T-helper 2 cell treated with Interferon-gamma antibody and Interleukin-4, amounts not matched to agents 5 μg/mL and 100 μg/mL, for 36 hours (primary cell): ENCODE measurements at places on chromosomes 2 and 18.

GRCh38 chr2:158681816-158682215, 113.3 kb upstream of the DAPL1 start:
- no peak overlapping the region for H3K27ac ChIP-seq
- H3K27me3 ChIP-seq, result no peaks in the 10 kb centered on the region
- H3K4me3 ChIP-seq, result no peak overlapping the region
- DNase-seq, result no peak
- no peaks in the 10 kb centered on the region for H3K4me1 ChIP-seq
- peaks cover 2% of the 10 kb centered on the region for H3K36me3 ChIP-seq

DNA sequence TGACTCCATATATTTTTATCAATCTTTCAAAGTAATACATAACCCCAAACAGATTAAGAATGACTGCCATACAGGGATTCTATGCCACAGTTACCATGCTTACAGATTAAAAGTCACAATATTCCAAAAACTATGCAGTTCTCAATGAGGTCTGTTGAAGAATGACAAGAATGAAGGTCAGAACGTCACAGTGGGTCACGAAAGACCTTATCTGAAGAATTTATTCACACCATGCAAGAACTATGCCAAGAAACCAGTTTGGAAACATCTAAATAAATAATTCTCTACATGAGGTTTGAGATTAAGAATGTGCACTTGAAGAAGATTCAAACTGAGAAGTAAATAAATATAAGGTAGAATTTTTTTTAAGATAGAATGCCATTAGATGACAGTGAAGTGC, 253.3 kb downstream of the EXOC6B start:
- no peaks in the 10 kb centered on the region for H3K4me1 ChIP-seq
- no peak for DNase-seq
- H3K4me3 ChIP-seq, result no peak overlapping the region
- no peak overlapping the region for H3K27ac ChIP-seq
- no peaks in the 10 kb centered on the region for H3K27me3 ChIP-seq
- no peaks in the 10 kb centered on the region for H3K36me3 ChIP-seq

- H3K36me3 ChIP-seq, result no peaks in the 10 kb centered on the region
- peaks cover 22% of the 10 kb centered on the region for H3K27me3 ChIP-seq
- H3K27ac ChIP-seq, result no peak overlapping the region
- DNase-seq, result no peak
- H3K4me3 ChIP-seq, result no peak overlapping the region
Measured at GRCh38 chr2:74436848-74437695, 4.7 kb downstream of the RTKN start.

GRCh38 chr2:234680688-234681619, 184.1 kb upstream of the ARL4C start:
- H3K36me3 ChIP-seq, result no peaks in the 10 kb centered on the region
- no peak overlapping the region for H3K4me3 ChIP-seq
- DNase-seq, result no peak
- no peak overlapping the region for H3K27ac ChIP-seq
- H3K27me3 ChIP-seq, result peaks cover 5% of the 10 kb centered on the region
- H3K4me1 ChIP-seq, result no peaks in the 10 kb centered on the region

GRCh38 chr2:121019756-121020155, 265.2 kb downstream of the TFCP2L1 start:
- no peak overlapping the region for H3K4me3 ChIP-seq
- no peak overlapping the region for H3K27ac ChIP-seq

DNA sequence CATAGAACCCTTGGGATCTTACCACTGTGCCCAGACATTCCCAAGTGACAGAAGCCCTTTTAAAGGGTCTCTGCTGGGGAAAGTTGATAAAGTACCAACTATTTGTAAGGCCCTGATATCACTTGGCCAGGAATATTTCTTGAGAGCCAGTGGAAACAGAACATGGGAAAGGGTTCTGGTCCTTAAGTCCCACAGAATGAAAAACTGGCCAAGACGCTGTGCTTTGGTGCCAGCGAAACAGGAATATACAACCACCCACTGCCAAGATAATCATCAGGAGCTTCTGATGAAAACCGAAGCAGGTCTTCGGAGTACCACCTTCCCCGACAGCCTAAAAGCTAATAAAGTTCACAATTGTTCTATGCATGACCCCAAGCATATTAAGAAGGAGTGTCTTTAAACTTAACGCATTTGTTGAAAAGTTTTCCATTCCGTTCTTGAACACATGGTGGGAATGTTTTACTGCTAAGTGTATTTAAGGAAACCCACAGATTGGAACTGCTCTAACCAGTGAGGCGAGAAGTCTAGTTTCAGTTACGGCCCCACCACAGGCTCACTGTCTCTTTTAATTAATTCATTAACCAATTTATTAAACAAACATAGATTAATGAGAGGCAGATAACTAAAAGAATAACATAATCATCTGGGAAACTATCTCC, 152.6 kb downstream of the ANKRD44 start:
- H3K4me3 ChIP-seq, result no peak overlapping the region
- no peaks in the 10 kb centered on the region for H3K27me3 ChIP-seq
- no peak overlapping the region for H3K27ac ChIP-seq
- peaks cover 26% of the 10 kb centered on the region for H3K36me3 ChIP-seq
- DNase-seq, result no peak

DNA sequence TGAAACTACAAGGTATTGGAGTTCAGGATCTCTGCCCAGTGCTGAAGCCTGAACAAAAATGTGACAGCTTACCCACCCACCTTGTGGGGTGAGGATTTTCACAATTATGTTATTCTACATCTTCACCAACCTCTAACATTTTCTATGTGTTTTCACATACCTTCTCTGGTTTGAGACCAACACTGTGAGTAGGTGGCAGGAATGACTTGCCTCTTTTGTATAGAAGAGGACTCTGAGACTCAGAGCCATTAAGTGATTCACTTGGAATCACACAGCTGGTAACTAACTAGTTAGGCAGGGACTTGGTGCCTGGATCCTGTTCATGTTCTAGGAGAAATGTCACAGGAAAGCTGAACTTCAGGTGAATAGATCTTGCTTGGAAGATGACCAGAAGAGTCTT, 14.8 kb upstream of the SRBD1 start:
- no peak overlapping the region for H3K4me3 ChIP-seq
- H3K36me3 ChIP-seq, result no peaks in the 10 kb centered on the region
- H3K27me3 ChIP-seq, result peaks cover 27% of the 10 kb centered on the region
- DNase-seq, result no peak

DNA sequence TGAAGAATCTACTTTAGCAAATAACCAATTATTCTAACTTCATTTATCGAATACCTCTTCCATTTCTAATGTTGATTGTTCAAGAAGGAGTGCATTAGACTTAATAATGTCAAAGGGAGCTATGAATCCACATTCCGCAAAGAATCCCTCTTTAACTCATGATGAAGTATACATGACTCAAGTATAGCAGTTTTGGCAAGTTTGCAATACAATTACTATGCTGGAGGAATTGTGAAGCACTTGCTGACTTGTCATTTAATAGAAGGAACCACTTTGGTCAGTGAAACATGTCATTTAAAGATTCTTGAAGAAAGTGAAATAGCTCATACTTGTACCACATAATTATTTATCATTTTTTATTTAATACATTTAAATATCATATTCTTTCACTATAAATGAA, 125.1 kb downstream of the SLC39A10 start:
- H3K27ac ChIP-seq, result no peak overlapping the region
- H3K4me1 ChIP-seq, result no peaks in the 10 kb centered on the region
- H3K4me3 ChIP-seq, result no peak overlapping the region
- no peak for DNase-seq

- H3K36me3 ChIP-seq, result no peaks in the 10 kb centered on the region
- H3K4me1 ChIP-seq, result no peaks in the 10 kb centered on the region
Measured at GRCh38 chr2:162840598-162841246, 2.2 kb upstream of the KCNH7 start.

DNA sequence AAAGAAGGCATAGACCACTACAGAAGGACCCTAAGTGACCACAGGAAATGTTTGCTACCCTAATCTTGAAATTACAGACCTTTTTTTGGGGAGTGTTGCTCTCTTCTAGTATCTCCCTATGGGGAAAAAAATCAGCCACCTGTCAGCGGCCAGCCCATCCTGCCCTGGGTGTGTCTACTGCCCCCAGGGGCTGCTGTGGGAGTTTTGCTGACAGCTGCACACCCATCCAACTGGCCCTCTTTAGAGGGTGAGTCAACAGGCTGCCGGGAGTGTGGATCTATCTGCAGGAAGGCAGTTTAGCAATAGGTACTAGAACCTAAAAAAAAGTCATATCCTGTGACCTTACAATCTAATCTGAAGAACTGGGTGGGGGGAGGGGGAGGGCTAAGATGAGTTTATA, 796 bp upstream of the DYSF start:
- no peak overlapping the region for H3K27ac ChIP-seq
- H3K27me3 ChIP-seq, result peaks cover 50% of the 10 kb centered on the region
- H3K4me3 ChIP-seq, result no peak overlapping the region
- DNase-seq, result no peak

DNA sequence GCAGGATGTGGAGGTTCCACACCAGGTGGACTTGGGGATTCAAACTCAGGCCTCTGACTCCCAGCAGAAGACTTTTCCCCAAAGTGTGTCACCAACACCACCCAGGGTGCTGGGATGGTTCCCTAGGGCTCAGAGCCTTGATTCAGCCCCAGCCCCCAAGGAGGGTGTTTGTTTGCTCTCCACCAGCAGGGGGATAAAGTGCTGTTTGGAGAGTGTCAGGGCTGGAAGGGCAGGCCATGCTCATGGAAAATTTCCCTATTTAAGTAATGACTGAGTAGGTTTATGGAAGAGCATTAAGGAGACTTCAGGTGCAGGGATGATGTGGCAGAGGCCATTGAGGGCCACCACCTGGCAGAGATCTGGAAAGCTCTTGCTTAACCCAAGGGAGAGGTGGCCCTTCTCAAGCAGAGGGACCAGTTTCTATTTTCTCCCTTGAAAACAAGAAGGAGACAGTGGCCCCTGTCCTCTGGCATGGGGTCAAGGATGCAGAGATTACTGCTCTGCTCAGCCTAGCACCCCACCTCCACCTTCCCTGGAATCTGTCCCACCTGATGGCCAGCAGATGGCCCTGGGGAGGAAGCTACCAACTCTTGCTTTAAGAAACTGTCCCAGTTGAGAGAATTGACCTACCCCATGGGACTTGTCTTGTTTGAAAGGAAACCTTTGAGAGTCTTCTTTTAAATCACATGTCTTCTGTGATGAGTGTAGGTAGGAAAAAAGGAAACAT, 122.1 kb downstream of the ACOXL start:
- DNase-seq, result no peak
- H3K4me3 ChIP-seq, result no peak overlapping the region
- H3K36me3 ChIP-seq, result peaks cover 3% of the 10 kb centered on the region
- H3K4me1 ChIP-seq, result peaks cover 41% of the 10 kb centered on the region

- H3K27ac ChIP-seq, result no peak overlapping the region
- no peak overlapping the region for H3K4me3 ChIP-seq
- no peaks in the 10 kb centered on the region for H3K27me3 ChIP-seq
- H3K4me1 ChIP-seq, result no peaks in the 10 kb centered on the region
- no peaks in the 10 kb centered on the region for H3K36me3 ChIP-seq
Measured at GRCh38 chr18:79223431-79223830, 154.2 kb downstream of the ATP9B start.

DNA sequence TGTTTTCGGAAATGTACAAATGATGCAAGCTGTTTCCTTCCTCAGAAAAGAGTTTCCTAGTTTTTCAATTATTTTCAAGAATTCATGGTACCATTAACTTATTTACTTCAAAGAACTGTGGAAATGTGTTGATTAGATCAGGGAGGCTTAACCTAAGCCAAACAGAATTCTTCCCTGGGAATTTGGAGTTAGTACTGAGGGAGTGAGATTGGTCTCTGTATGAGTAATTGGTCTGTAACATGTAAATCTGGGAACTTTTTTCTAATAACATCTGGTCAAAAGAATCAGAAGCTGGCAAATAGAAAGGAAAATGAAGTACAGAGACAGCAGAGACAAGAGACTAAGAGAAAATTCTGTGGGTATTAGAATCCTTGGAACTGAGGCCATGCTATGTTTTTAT, 145.8 kb downstream of the BABAM2 start:
- H3K4me1 ChIP-seq, result peaks cover 5% of the 10 kb centered on the region
- H3K27ac ChIP-seq, result no peak overlapping the region
- H3K27me3 ChIP-seq, result no peaks in the 10 kb centered on the region
- H3K4me3 ChIP-seq, result no peak overlapping the region
- H3K36me3 ChIP-seq, result no peaks in the 10 kb centered on the region

- H3K4me1 ChIP-seq, result no peaks in the 10 kb centered on the region
- H3K27ac ChIP-seq, result no peak overlapping the region
- DNase-seq, result no peak
- no peaks in the 10 kb centered on the region for H3K36me3 ChIP-seq
- H3K4me3 ChIP-seq, result no peak overlapping the region
Measured at GRCh38 chr18:31506024-31506742, 8.2 kb downstream of the DSG2 start.

DNA sequence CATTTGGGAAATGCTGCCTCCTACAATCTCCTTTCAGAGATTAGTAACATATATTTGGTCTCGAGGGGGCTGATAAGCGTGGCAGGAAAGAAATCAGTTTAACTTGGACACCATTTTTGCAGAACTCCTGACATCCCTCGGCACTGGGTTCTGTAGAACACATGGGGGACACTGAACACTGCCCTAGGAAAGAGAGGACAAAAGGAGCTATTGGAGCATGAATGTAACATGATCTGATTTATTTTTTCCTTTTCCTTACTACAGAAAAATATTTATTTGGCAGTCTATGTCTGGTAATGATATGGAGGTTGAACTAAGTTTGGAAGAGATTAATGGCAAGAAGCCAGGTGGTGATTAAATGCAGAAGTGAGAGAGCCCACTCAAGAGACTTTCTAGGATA, 153.8 kb downstream of the AFF3 start:
- no peaks in the 10 kb centered on the region for H3K36me3 ChIP-seq
- H3K27me3 ChIP-seq, result no peaks in the 10 kb centered on the region
- H3K4me1 ChIP-seq, result no peaks in the 10 kb centered on the region
- DNase-seq, result no peak
- no peak overlapping the region for H3K27ac ChIP-seq
- H3K4me3 ChIP-seq, result no peak overlapping the region

GRCh38 chr2:24820175-24820513, 26.9 kb downstream of the CENPO start:
- H3K4me1 ChIP-seq, result no peaks in the 10 kb centered on the region
- H3K4me3 ChIP-seq, result no peak overlapping the region
- no peak overlapping the region for H3K27ac ChIP-seq

DNA sequence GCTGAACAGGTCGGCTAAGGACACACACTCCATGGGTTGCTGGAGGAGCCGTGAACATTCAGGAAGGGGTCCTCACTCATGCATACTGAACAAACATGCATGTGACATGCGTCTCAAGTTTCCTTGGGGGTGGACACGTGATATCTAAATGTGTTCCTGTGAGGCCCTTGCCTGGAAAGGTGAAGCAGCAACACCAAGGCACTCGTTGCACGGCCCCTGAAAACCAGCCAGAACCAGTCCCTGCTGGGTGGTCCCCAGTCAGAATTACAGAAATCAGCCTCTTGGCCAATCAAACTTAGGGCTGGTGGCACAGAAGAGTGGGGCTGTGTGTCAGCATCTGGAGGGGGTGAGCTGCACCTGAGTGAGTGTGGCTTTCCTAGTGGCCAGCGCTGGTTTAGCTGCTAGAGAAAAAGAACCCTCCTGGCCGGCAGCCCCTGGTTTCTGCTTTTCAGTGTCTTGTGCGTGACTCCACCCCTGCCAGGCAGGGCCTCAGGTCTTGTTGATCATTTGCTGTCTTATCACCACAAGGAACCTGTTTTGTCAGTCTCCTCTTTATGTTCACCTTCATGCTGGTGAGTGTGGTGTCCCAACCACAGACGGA, 3.2 kb upstream of the AQP12B start:
- peaks cover 7% of the 10 kb centered on the region for H3K4me1 ChIP-seq
- H3K4me3 ChIP-seq, result no peak overlapping the region
- H3K36me3 ChIP-seq, result no peaks in the 10 kb centered on the region
- no peak for DNase-seq
